ENCODE measurements at places on chromosomes 4 and X. TPM values are rescaled to one million over a fixed set of nuclear protein-coding genes. Genes with fewer than 3 reads are reported as not detected.

Gene TMSB15C
- 5.4 TPM for total RNA-seq

Gene FGF13
- total RNA-seq = not detected

Gene TRPC3
- 0.95 TPM for total RNA-seq

Gene NXF2
- total RNA-seq = not detected

Gene IBSP
- not detected for total RNA-seq

Gene XAGE2
- not detected for total RNA-seq

Gene TMEM35A
- total RNA-seq = not detected

Gene ANXA5
- total RNA-seq = 142 TPM

Gene LRRC66
- 0.34 TPM for total RNA-seq

Gene NUDT6
- total RNA-seq = 3.9 TPM

Gene HAUS3
- total RNA-seq = 27.1 TPM

Gene ITIH6
- total RNA-seq = not detected

Gene INTS6L
- total RNA-seq = 15.2 TPM

Gene FRG2
- 0.69 TPM for total RNA-seq

Gene ZCCHC4
- total RNA-seq = 12.7 TPM

Gene CCDC110
- total RNA-seq = 0.09 TPM

Gene CT45A1
- not detected for total RNA-seq

Gene ETDB
- not detected for total RNA-seq

Gene EREG
- total RNA-seq = not detected

Gene SNCA
- total RNA-seq = 0.85 TPM

Gene MAGEA9
- total RNA-seq = not detected

Gene SLC6A14
- not detected for total RNA-seq

Gene DHX15
- total RNA-seq = 226 TPM

Gene LRP2BP
- total RNA-seq = 1.2 TPM

Gene NLGN4X
- not detected for total RNA-seq

Gene UNC5C
- 0.13 TPM for total RNA-seq

Gene GLRA3
- not detected for total RNA-seq

Gene MAGEE1
- total RNA-seq = 3.3 TPM

Gene NPY1R
- not detected for total RNA-seq

Gene TMEM144
- 0.69 TPM for total RNA-seq

Gene GYPE
- not detected for total RNA-seq

Gene FGA
- not detected for total RNA-seq

Gene RBBP7
- total RNA-seq = 159 TPM
